ENCODE measurements at places on chromosomes 11 and 22.

DNA sequence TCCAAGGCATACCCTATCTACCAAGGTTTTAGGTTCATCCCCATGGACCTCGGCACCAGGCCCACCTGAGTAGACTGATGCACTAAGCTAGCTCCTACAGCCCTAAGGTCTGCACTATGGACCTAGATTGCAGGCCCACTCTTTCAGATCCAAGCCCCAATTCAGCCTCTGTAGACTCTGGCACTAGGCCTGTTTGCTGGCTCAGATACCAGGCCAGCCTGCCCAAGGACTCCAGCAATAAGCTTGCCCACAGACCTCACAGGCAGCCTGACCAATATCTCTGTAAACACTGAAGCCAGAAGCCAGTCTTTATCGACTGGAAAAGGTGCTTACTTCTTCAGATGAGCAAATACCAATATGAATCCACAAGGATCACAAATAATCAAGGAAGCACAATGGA lies 411.3 kb downstream of the INSC start:
- DNase-seq, result no peak

DNA sequence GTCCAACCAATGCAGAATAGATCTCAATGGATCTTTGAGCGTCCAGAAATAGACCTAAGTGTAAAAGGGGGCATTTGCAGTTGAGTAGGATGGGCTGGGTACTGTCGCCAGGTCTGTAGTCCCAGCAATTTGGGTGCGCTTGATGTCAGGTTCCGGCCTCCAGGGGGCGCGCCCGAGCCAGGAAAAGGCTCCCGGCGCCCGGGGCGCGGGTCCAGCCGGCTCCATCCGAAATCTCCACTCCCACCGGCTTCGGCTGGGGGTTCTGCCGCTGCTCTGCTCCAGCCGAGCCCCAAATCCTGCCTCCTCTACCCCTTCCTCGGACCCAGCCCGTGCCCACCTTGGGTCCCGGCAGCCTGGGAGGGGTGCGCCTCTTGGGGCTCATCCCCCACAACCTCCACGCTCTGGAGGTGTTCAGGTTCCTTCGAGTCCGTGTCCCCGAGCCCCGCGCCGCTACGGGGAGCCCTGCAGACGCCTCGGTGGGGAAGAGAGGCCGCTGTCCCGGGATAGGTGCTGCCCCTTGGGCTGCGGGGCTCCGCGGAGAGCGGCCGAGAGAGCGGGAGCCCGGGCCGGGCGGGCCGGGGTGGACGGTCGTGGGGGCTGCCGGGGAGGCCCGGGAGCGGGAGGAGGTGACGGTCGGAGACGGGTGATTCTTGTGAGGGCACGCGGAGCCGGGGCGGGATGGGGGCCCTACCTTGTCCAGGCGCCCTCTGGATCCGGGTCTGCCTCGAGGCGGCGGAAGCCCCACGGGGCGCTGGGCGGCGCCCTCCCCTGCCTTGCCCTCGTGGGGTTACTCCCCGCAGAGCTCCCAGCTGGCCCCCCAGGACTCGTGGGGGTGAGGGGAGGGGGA lies 13.0 kb upstream of the CYB5R3 start:
- peak; percentile 33 for DNase-seq

- DNase-seq, result no peak
Observed at GRCh38 chr11:7046474-7047175, 26.3 kb downstream of the NLRP14 start.

- no peak for DNase-seq
Observed at GRCh38 chr11:107719073-107719472, 7.2 kb upstream of the SLN start.

DNA sequence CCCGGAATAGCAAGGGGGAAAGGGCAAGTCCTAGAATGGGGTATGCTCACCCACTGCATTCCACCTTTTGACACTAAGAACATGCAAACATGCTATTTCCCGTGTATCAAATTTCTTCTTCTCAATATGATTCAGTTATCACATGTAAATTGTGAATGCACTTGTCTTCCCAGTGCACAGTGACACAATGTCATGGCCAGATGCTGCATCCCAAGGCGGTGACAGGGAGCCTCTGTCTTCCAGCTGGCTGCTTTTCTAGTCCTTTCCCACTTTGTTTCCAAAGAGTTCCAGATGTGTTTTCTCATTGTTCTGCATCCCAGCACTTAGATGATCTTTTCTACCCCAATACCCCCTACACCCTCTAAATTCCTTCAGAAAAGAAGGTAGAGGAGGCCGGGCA lies 12.4 kb downstream of the SLC25A18 start:
- peak; percentile 57 for DNase-seq

DNA sequence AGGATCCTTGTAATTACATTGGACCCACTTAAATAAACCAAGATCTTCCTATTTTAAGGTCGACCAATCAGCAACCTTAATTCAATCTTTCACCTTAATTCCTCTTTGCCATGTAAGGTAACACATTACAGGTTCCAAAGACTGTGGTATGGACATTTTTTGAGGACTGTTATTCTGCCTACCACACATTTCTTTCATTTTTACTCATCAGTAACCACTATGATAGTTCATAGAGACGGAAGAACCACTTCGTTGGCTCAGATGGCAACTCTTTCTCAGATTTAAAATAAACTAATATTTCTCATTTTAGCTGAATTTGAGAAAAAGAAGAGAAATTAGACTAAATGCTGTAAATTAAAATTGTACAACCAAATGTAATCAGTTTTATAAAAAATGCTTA lies 96.3 kb downstream of the PAX6 start:
- no peak for DNase-seq

- DNase-seq, result no peak
Observed at GRCh38 chr22:31631436-31631835, 30.6 kb downstream of the PISD start.

DNA sequence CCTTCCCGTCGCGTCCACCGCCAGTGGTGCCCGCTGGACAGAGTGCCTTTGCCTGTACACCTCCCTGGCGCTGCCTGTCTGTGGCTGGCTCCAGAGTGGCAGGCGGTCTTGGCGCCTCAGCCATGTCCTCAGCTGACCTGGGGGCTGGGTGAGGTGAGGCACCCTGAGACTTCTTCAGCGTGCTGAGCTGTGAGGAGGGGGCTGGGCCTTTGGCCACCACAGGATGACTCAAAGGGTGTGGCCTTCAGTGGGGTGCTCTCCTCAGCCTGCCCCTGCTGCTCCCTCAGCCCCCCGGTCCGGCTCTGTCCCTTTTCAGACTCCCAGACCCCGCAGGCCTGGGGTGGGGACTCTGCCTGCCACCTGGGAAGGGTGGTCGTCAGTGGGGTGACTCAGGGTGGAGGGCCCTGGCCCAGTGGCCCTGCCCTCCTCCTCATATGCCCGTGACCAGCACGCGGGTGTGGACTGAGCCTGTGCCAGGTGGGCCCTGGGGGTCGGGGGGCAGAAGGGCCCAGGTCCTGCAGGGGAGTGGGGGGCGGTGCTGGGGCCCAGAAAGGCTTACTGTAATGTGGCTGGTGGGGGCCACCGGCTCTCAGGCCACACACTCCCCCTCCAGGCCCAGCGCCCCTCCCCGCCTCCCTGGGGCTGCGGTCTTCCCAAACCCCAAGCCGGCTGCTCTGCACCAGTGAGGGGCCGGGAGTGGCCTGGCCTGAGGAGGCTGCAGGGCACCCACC lies 15.9 kb downstream of the CRELD2 start:
- DNase-seq, result peak; percentile 52

Data from putamen (tissue), 1 donor.